A673 (cell line): ENCODE measurements at places on chromosomes 5 and 9.
A peak's percentile ranks its signal among the peaks of the same experiment; 100 is the strongest.

DNA sequence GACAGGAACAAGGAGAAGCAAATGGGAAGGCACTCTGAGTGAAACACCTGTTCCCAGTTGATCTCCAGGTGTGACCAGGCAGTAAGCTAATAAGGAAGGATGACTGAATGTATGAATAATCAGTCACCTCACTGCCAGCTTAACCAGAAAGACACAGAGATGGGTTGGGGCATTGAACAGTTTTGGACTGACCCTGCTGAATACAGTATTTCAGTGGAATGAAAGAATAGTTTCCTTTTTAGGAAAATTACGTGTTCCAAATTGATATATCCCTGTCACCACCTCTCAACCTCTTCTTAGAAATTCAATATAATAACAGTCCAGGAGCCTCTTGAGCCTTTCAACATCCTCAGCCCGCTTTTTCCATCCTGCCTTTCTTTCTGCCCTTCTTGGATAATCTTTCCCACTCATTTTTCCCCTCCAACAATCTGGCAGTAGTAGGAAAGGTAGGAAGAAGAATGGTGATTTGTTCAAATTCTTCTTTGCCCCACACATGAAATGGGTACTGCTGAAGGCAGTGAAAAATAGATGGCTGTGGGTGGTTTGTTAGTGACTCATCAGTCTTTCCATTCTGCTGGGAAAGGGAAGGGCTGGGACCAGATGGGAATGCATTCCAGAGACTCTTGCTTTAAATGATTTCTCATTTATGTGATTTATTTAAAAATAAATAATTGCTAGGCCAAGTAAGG lies 117.9 kb downstream of the ZSWIM6 start:
- H3K36me3 ChIP-seq, result peaks cover 13% of the 10 kb centered on the region
- H3K4me1 ChIP-seq, result peaks cover 19% of the 10 kb centered on the region
- H3K4me3 ChIP-seq, result no peak overlapping the region
- H3K27me3 ChIP-seq, result no peaks in the 10 kb centered on the region
- peak overlapping the region; percentile 54 for H3K27ac ChIP-seq

GRCh38 chr5:108557686-108558085 lies 175.8 kb upstream of the FBXL17 start:
- DNase-seq, result no peak
- H3K27ac ChIP-seq, result no peak overlapping the region
- no peaks in the 10 kb centered on the region for H3K27me3 ChIP-seq
- H3K36me3 ChIP-seq, result no peaks in the 10 kb centered on the region

GRCh38 chr5:103291606-103292005 lies 33.0 kb downstream of the MACIR start:
- no peak for DNase-seq
- H3K36me3 ChIP-seq, result no peaks in the 10 kb centered on the region
- H3K4me1 ChIP-seq, result no peaks in the 10 kb centered on the region

DNA sequence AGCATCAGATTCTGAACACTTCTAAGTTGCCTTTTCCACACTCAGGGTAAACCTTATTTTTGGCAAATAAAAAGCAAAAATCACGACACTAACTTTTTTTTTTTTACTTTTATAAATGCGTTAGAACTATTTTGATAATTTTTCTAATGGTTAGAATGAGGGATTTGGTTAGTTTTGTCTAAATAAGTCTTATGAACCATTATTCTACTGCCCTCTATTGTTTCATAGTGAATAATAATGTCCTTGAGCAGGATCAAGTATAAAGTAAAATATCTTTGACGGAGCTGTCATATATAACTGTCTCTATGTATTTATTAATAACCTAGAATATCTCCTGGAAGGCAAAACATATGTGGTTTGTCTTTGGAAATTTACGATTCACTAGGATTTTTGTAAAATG lies 631.8 kb downstream of the GABRG2 start:
- no peaks in the 10 kb centered on the region for H3K4me1 ChIP-seq
- H3K27ac ChIP-seq, result no peak overlapping the region
- H3K27me3 ChIP-seq, result no peaks in the 10 kb centered on the region
- no peak overlapping the region for H3K4me3 ChIP-seq
- no peak for DNase-seq

GRCh38 chr5:57405984-57406383 lies 76.6 kb downstream of the ACTBL2 start:
- no peaks in the 10 kb centered on the region for H3K27me3 ChIP-seq
- no peak overlapping the region for H3K27ac ChIP-seq
- H3K4me1 ChIP-seq, result peaks cover 10% of the 10 kb centered on the region
- DNase-seq, result no peak
- H3K4me3 ChIP-seq, result no peak overlapping the region

DNA sequence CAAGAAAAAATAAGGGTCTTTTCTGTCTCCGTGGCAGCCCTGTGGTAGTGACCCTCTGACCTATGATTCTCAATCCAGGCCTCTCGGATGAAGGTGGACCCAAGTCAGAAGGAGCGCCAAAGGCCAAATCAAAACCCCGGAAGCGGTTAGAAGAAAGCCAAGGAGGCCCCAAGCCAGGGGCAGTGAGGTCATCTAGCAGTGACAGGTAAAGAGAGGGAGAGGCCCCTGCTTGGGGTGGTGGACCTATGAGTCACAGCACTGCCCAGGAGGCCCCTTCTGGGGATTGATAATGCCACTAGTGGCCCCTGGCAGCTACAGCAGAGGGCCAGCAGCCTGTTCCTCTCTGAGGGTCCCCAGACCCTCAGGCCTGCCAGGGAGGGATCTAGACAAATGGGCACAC lies 6.4 kb upstream of the SLC2A8 start:
- H3K4me3 ChIP-seq, result no peak overlapping the region
- H3K4me1 ChIP-seq, result peaks cover 5% of the 10 kb centered on the region
- H3K27ac ChIP-seq, result no peak overlapping the region
- no peaks in the 10 kb centered on the region for H3K36me3 ChIP-seq
- H3K27me3 ChIP-seq, result no peaks in the 10 kb centered on the region
- no peak for DNase-seq

DNA sequence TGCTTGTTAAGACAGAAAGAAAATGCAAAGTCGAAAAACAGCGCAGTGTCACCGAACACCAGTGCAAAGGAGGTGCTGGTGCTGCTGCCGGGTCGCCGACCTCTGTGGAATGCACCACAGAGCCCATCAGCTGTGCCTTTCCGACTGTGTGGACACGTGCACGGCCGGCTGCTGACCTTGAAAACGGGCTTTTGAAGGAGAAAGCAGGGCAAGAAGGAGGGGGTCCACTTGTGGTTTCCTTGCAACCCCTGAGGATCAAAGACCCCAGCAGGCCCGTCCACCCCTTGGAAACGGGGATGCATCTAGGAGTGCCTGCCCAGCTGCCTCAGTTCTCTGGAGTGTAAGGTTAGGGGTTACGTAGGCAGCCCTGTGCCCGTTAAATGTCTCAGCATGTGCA lies 6.2 kb upstream of the OLFM1 start:
- no peaks in the 10 kb centered on the region for H3K36me3 ChIP-seq
- no peak overlapping the region for H3K27ac ChIP-seq
- no peak overlapping the region for H3K4me3 ChIP-seq
- DNase-seq, result no peak

- H3K36me3 ChIP-seq, result no peaks in the 10 kb centered on the region
- H3K27ac ChIP-seq, result no peak overlapping the region
- peaks cover 7% of the 10 kb centered on the region for H3K27me3 ChIP-seq
- DNase-seq, result no peak
- H3K4me3 ChIP-seq, result no peak overlapping the region
- H3K4me1 ChIP-seq, result peaks cover 8% of the 10 kb centered on the region
Measured at GRCh38 chr5:171422902-171423663, 3.6 kb downstream of the FGF18 start.

GRCh38 chr9:89594811-89595550 lies 9.8 kb upstream of the GADD45G start:
- no peaks in the 10 kb centered on the region for H3K36me3 ChIP-seq
- no peak overlapping the region for H3K4me3 ChIP-seq
- peaks cover 21% of the 10 kb centered on the region for H3K27me3 ChIP-seq
- H3K27ac ChIP-seq, result no peak overlapping the region
- H3K4me1 ChIP-seq, result no peaks in the 10 kb centered on the region

DNA sequence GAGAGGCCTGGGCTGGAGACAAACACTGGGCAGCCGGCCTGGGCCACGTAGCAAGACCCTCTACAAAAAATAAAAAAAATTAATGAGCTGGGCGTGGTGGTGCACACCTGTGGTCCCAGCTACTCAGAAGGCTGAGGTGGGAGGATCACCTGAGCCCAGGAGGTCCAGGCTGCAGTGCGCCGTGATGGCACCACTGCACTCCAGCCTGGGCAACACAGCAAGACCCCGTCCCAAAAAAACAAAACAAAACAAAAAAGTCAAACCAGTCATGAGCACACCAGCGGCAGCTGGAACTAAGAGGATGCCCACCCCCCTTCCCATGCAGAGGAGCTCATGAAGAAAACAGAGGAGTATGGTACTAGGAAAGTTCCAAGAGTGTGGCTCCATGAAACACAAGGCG lies 2.2 kb upstream of the UBAC1 start:
- H3K27me3 ChIP-seq, result no peaks in the 10 kb centered on the region
- H3K36me3 ChIP-seq, result no peaks in the 10 kb centered on the region
- DNase-seq, result no peak
- H3K4me1 ChIP-seq, result peaks cover 33% of the 10 kb centered on the region

DNA sequence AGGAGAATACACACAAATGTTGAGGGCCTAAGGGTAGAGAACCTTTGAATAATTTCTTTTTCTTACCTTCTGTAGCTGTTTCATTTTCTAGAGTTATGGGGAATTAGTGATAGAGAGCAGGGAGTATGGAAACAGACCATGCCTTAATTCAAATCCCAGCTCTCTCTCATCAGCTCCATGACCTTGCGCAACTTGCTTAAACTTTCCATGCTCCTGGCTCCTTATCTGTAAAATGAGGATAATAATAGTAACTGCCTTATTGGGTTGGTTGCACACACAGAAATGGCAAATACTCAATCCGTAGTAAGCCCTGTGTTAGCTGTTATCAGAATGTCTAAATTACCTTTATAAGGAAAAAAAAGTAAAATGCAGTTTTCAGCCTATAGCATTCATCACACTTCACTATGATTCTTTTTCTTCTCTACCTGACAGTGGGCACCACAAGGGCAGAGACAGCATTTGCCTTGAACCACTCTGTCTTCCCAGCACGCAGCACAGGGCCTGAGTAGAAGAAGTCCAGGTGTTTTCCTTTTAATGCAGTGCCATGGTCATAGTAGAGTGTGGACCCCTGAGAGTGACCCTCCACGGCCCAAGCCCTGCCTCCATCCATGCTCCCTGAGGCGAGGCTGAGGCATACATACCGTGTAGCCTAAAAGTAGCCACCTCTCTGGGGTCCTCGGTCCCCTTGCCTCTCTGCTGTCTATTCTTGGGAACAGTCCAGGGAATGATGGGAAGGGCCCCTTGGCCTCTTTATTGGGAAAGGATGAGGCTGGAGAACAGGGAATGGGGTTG lies 17.4 kb downstream of the C5orf15 start:
- H3K4me3 ChIP-seq, result no peak overlapping the region
- DNase-seq, result no peak
- peaks cover 16% of the 10 kb centered on the region for H3K36me3 ChIP-seq
- H3K27me3 ChIP-seq, result no peaks in the 10 kb centered on the region
- no peaks in the 10 kb centered on the region for H3K4me1 ChIP-seq

- H3K27ac ChIP-seq, result no peak overlapping the region
- no peaks in the 10 kb centered on the region for H3K27me3 ChIP-seq
Measured at GRCh38 chr5:2886531-2886930, 135.1 kb upstream of the IRX2 start.

GRCh38 chr9:105223544-105224140 lies 20.8 kb upstream of the SLC44A1 start:
- no peak overlapping the region for H3K4me3 ChIP-seq
- no peak overlapping the region for H3K27ac ChIP-seq
- no peaks in the 10 kb centered on the region for H3K36me3 ChIP-seq
- no peak for DNase-seq
- H3K4me1 ChIP-seq, result no peaks in the 10 kb centered on the region

GRCh38 chr5:78056901-78057514 lies 237.5 kb downstream of the AP3B1 start:
- no peak overlapping the region for H3K4me3 ChIP-seq
- H3K27ac ChIP-seq, result no peak overlapping the region
- H3K36me3 ChIP-seq, result no peaks in the 10 kb centered on the region
- H3K4me1 ChIP-seq, result no peaks in the 10 kb centered on the region
- DNase-seq, result no peak
- H3K27me3 ChIP-seq, result no peaks in the 10 kb centered on the region

DNA sequence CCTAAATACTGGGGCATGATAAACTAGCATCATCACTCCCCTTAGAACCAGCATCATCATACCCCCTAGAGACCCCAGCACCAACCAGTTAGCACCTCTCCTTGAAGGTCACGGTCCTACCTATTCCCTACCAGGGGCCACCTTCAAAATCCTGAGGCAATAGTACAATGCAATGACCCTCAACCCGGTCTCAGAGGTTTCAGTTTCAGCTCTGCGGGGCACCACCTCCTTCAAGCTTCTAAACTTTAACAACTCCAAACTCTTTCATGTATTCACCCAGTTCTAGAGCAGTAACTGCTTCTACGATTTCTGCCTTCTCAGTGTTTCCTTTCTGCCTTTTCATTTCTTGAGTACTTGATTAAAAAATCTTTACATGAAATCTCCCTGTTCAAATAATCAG lies 130.1 kb upstream of the EPB41L4A start:
- no peaks in the 10 kb centered on the region for H3K4me1 ChIP-seq
- no peak for DNase-seq
- H3K4me3 ChIP-seq, result no peak overlapping the region
- no peak overlapping the region for H3K27ac ChIP-seq

DNA sequence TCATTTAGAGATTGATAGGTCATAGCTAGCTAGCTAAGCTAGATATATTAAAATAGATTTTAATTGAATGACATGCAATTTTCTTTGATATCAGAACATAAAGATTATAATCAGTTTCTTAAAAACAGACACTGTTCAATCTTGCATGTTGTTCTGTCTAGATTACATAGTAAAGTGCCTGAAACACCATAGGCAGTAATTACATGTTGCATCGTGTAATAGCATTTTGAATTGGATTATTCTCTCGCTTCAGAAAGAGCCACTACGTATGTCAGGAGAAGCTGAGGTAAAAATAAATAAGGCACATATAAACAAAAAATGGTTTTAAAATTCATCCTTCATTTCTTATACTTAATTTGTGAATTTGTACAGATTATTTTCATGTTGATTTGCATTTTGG lies 148.0 kb upstream of the CDH12 start:
- no peaks in the 10 kb centered on the region for H3K36me3 ChIP-seq
- no peak overlapping the region for H3K4me3 ChIP-seq
- H3K27me3 ChIP-seq, result no peaks in the 10 kb centered on the region
- no peak for DNase-seq
- H3K27ac ChIP-seq, result no peak overlapping the region

DNA sequence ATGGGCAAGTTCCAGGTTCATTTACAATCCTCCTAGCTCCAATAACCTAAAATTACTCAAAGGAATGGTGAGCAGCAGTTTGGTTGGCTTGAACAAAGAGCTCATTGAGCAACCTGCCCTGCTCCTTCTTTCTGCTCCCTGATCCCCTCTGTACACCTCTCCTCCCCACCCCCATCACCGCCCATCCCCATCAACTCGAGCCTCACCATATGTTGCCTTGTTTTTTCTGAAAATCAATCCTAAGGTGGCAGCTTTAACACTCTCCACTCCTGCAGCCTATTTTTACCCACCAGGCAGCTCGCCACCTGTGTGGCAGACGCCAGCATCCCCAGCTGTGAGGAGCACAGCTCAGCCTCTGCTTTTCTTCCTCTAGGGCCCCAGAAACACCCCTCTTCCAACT lies 533.4 kb upstream of the BRINP1 start:
- DNase-seq, result no peak
- H3K4me3 ChIP-seq, result no peak overlapping the region
- no peaks in the 10 kb centered on the region for H3K4me1 ChIP-seq
- no peaks in the 10 kb centered on the region for H3K36me3 ChIP-seq
- no peaks in the 10 kb centered on the region for H3K27me3 ChIP-seq
